ENCODE measurements at places on chromosomes 4 and X.

- no peak for DNase-seq
These were observed 1168.1 kb downstream of the PCDH19 start for GRCh38 chrX:99242001-99242400.

- DNase-seq: peak; percentile 74
These were observed at the start of gene TLR6 for GRCh38 chr4:38856524-38857337. Gene TLR6, minus strand, starts transcription at chr4:38856817. Its CDS starts 27,344 bp downstream, at chr4:38829473.

GRCh38 chrX:39603230-39603629 is 494.5 kb downstream of the BCOR start:
- no peak for DNase-seq

GRCh38 chrX:11666952-11667685 is 1.4 kb upstream of the ARHGAP6 start:
- DNase-seq: no peak

- DNase-seq: peak; percentile 68
These were observed 16.1 kb downstream of the RNF4 start for GRCh38 chr4:2484993-2485392.

DNA sequence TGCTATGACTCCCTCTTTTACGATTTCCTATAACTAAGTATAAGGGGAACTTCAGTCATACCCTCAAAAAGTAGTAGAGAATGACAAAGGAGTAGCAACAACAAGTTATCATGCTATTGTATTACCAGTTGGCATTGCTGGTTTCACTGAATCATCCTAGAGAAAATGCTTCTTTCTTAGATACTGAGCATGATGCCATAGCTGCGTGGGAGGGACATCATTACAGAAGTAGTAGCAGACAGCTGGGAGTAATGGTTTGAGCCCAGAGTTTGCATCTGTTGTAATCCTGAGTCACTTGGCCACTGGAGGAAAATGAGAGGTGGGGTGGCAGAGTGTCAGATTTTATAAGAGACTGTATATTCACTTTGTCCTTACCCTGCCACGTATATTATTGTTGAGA is 38.6 kb downstream of the MTMR1 start:
- DNase-seq: peak; percentile 70
